Natural killer cell treated with Interleukin-12 subunit alpha and Interleukin-12 subunit beta and Interleukin-15 and Interleukin-18, amount 100 ng/mL, for 72 hours (primary cell): ENCODE measurements at places on chromosomes 13 and 19. TPM values are rescaled to one million over a fixed set of nuclear protein-coding genes. Genes with fewer than 3 reads are reported as not detected.

The RASAL3 gene
- 158 TPM for total RNA-seq

DNA sequence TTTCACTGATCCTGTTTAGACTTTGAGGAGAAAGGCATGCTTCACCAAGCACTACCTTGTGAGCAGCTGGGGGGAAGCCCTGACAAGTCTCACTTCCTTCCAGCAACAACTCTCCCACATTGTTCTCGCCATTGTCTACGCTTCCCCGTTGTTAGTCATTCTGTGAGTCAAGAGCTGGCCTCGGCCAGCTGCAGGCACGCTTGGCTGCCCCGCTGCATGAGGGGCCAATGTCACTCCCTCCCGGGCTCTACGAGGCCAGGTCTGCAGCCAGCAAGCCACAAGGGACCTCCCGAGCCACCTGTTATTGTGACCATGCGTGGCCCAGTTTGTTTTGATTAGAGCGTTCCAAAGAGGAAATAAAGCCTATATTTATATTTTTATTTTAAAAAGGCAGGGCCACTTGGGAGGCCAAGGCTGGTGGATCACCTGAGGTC lies 220.9 kb downstream of the FOXO1 start:
- no peak for DNase-seq

The ZIK1 gene
- 5.5 TPM for total RNA-seq

DNA sequence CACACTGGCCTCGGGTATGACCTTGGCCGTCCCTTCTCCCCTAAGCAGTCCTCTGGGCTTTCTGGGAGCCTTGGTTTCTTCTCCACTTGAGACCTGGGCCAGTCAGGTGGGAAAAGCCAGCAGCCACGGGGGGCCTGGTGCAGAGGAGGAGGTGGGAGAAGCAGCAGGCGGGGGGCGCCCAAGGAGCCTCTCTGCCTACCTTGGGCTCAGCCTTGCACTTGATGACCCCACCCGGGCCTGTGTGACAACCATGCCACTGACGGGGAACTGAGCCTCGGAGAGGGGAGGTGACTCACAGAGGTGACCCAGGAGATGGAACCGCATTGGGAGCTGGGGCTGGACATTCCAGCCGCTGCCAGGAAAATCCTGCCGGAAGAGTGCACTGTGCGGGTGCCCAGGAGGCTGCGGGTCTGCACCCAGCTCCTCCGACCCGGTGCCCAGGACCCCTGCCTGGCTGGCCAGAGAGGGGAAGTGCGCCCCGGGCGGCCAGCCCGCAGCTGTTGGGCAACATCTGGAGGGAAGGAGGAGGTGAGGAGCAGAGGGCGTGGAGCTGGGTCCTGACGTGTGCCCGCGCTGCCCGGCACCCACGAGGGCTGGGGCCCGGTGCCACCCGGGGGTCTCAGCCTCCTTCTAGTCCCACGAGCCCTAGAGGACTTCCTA lies 23.4 kb upstream of the SLC7A10 start:
- peak; percentile 54 for DNase-seq

GRCh38 chr13:40994581-40995230 lies 24.4 kb downstream of the ELF1 start:
- no peak for DNase-seq

DNA sequence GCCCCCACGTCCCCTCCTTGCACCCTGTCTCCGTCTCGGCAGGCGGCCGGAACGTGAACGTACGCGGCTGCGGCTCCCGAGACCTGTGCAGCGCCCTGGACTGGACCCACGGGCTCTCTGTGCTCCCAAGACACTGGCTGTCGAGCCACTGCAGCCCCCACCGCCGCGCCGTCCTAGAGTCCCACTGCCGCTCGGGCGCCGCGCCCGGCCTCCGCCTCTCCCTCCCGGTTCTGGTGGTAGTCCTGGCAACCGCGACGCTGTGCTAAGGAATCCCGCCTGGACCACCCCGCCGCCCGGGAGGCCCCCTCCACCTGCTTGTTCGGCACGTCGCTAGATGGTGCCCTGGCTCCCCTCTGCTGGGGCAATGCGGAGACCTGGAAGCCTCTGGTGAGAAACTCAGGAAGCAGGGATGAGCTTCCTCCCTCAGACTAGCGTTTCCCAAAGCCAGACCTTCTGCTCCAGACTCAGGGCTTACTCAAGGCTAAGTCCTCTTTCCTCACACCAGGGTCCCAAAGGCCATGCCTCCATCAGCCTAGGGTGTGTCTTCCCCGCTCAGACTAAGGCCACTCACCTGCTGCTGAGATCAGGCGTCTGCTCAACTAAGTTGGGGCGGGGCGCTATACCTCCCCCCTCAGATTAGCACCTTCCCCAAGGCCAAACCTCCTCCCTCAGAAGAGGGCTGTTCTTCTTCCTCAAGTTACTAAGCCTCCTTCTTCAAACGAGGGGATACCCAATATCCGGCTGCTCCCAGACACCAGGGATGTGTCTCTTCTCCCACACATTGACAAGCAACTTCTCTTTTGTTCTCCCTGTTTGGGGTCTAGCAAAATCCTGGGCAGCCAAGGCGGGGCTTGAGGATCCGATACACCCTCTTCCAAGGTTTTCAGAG lies 16.1 kb upstream of the IRGC start:
- DNase-seq = no peak

DNA sequence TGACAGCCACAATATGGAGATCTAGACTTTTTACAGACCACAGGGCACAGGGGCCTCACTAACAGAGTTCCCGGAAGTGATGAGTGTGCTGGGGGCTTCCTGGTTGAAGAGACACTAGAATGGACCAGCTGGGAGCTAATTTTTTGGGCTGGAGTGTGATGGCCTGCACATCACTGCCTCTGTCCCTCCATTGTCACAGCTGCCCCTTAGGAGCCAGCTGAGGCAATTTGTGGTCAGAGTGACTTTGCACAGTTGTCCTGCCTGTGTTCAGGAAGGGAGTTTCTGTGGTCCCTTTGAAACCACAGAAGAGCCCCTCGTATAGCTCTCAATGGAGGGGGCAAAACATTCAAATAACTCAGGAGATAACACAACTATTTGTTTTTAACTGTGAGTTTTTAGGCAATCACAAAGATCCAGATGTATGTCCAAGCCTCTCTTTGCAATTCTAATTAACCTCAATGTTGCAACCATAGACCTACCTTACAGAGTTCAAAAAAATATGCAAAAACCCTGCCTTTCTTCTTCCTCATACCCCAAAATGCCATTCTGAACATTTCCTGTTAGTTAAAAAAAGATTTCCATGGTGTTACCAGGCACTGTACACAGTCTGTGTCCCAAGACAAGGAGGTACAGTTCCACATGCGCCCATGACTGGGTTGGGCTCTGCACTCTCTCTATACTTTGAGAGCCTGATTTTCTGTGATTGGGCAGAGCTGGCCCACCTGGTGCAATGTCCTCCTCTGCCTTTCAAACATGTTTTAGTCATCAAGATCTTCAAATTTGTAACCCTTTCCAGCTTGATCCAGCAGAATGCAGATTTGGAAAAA lies 2.4 kb downstream of the ALOX5AP start:
- DNase-seq = no peak

DNA sequence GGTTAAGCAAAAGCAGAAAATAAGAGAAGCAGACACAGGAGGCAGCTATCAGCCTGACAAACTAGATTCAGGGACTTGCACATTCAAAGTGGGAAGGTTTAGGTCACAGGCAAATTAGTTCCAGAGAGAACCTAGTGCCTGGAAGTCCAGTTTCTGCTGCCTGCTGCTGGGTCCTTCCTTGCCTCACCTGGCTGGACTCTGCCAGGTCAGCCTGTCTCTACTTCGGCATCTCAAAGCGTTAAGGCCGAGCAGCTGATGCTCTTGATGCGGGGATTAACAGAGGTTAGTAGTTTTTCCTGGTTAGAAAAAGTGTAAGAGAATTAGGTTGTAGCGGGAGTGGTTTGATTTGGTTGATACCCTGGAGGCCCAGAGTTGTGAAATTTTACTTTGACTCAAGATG lies 52.0 kb downstream of the KLF5 start:
- no peak for DNase-seq

DNA sequence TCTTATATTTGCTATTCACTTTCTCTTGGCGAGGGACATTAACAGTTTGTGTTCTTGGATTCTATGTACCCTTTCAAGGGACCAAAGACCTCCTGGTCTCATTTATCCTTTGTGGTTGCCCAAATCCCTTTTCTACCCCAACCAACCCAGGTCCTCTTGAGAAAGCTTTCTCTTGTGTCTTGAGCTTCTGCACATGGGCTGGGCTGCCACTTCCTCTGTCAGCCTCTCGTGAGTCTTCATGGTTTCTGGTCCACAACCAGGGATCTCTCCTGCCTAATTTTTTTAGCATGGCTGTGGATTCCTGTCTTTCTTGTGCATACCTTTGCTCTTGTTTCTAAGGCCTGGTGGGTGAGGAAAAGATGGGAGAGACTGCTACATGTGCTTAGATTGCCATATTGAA lies 14.9 kb downstream of the TIMM13 start:
- DNase-seq = no peak

The ZNF135 gene
- 0.20 TPM for total RNA-seq

GRCh38 chr13:49584771-49585182 lies 581 bp downstream of the RCBTB1 start:
- DNase-seq = no peak

DNA sequence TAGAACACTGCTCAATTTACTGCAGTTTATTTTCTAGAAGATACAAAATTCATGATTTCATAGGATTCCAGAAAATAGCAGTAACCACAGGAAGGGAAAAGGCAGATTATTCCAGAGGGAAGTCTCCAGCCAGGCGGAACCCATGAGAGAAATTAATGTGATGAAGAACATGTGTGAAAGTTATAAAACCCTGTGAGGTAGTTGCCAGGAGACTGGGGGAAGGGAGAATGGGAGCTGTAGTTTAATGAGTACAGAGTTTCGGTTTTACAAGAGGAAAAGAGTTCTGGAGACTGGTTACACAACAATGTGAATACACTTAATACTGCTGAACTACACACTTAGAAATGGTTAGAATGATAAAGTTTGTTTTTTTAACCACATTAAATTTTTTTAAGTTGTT lies 14.2 kb upstream of the PDX1 start:
- DNase-seq = no peak

DNA sequence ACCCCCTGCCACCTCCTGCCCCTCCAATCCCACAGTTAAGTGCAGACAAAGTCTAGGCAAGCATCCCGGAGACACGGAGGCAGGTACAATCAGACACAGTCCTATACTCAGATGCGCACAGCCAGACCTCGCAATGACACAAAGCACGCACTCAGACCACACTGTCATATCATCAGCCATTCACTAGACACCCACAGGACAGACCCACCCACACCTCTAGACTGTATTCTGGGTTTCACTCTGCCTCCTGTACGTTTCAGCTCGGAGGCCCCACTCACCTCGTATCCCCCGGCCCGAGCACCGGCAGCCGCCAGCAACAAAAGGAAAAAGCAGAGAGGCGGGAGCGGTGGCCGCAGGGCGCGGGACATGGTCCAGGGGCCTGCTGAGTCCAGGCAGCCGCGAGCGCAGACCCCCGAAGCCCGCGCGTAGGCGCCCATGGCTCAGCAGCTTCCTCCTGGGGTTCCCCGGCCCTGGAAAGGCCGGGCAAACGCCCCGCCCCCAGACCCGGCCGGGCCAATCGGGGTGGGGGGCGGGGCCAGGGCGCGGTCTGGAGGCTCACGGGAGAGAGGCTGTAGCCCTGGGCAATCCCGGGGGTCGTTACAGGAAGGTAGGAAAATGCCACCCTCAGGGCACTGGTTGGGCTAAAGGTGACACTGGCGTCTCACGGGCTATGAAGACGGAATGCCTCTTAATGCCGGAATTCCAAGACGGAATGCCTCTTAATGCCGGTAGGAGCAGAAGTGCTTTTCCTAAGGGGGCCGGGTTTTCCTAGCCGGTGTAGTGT lies at the start of the genes MAN2B1 and WDR83:
Gene MAN2B1, minus strand, starts transcription at position 478 of the 784 bp plus-strand sequence. Its CDS starts 41 bp downstream, at position 437.
Gene WDR83, plus strand, starts transcription at position 543 of the 784 bp plus-strand sequence. CDS start 2,984 bp downstream, outside the sequence.
- peak; percentile 85 for DNase-seq

The FGF22 gene
- total RNA-seq = not detected

DNA sequence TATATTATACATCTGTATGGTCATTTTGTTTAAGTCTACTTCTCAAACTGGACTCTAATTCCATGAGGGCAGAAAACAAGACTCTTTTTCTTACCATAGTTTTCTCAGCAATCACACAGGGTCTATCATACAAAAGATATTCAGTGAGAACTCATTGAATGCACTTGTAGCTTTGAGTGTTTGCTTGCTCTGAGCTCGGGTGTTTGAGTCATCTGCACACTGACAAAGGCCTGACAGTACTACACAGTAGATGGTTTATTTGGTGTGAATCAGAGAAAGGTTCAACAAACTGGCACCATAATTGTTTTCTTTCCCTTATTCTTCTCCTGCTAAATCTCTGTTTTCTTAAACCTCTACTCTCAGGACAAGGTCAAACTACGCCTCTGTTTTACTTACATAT lies 586.4 kb downstream of the LMO7 start:
- no peak for DNase-seq

- DNase-seq = peak; percentile 83
Observed at GRCh38 chr19:19185853-19186740, 5.9 kb downstream of the BORCS8 start.

GRCh38 chr13:40476175-40476958 lies 190.1 kb downstream of the FOXO1 start:
- no peak for DNase-seq

The MARK4 gene
- total RNA-seq = 42.5 TPM

DNA sequence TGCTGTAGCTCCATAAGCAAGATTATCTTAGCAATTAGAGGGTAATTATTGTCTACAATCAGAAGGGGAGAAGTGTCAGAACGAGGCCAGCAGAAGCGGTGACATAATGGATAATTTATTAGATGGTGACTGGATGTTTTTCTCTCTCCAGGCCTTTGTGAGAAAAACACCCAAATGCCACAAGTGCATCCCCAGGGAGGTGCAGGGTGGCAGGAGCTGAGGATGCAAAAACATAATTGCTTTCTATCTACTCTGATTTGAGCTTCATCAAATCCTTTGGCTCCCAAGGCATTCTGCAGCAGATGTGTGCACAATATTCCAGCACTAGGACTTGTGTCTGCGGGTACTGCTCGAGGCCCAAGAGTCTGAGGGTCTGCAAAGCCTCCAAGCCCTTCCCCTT lies 220.1 kb upstream of the SERP2 start:
- no peak for DNase-seq

The STK11 gene
- 50.9 TPM for total RNA-seq

The SYNE4 gene
- 3.0 TPM for total RNA-seq

The ZNF99 gene
- 0.05 TPM for total RNA-seq

GRCh38 chr13:41061914-41062837 lies 867 bp downstream of the WBP4 start:
- no peak for DNase-seq

- no peak for DNase-seq
Observed at GRCh38 chr19:12891553-12892021, 627 bp downstream of the GCDH start.

DNA sequence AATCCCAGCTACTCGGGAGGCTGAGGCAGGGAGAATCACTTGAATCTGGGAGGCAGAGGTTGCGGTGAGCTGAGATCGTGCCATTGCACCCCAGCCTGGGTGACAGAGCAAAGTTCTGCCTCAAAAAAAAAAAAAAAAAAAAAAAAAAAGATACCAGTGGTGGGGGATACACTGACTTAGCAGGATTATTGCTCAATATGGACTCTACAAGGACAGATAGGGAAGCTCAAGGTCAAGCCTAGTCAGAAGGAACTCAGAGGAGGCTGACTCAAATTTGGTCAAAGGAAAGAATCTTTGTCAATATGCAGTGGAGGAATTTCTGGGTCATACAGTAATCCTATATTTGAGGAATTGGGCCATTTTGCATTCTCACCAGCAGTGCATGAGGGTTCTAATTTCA lies 6.7 kb upstream of the DIAPH3 start:
- no peak for DNase-seq

The TSKS gene
- 0.53 TPM for total RNA-seq

The QPCTL gene
- total RNA-seq = 8.4 TPM

The ATP12A gene
- total RNA-seq = 0.42 TPM
